Kidney glomerular epithelial cell (primary cell): ENCODE measurements at places on chromosomes 6 and 20.

DNA sequence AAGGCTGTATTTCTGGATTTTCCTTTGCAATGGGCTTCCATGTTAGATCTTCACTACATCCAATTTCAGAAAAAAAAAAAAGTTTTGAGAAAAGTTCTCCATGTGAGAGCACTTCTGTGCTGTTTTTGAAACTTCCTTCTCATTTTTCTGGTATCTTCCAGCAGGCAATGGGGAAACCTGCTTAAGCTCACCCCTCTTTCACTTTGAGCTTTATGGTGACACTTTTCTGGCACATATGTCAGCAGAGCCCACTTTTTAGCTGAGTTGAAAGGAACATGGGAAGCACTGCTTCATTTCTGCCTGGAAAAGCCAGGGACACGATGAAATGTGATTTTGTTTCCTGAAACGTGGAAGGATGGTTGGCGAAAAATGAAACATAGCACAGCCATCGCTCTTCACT is 293.7 kb downstream of the PLCB1 start:
- no peak for DNase-seq

DNA sequence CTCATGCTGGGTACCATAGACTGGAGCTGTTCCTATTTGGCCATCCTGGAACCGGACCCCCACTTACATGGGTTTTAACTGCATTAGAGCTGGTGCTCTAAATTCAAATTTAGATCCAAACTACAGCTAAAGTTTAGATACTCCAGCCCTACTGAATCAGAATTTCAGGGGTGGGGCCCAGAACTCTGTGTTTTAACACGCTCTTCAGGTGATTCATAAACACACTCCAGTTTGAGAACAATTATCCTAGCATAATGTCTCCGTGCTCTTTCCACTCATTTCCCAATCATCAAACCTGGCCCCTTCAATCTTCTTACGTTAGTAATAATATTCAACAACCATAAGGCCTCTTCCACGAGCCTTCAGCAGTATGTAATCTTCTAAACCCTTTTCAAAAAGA is 15.3 kb downstream of the TRPC4AP start:
- no peak for DNase-seq

GRCh38 chr6:80689716-80690395 is 583.4 kb downstream of the BCKDHB start:
- no peak for DNase-seq

- DNase-seq: no peak
These were observed 359.2 kb downstream of the CDKAL1 start for GRCh38 chr6:20893412-20893811.

GRCh38 chr6:43511824-43512415 is 1.8 kb upstream of the LRRC73 start:
- DNase-seq: no peak

DNA sequence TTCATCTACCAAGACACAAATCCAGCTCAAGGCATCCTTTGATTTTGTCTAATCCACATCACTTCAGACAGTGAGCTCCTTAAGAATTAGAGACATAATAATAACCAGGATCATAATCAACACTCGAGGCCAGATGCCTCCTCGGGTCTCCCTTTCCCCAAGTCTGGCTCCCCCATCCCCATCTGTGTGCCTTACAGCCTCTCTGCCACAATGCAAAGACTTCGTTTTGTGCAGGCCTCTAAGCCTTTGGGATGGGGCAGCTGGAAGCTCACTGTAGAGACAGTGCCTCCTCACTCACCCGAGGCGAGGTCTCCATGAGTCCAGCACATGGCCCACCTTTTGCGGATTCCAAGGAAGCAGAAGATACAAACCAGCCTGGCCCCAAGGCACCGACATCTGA is 30.3 kb downstream of the LRFN2 start:
- no peak for DNase-seq

DNA sequence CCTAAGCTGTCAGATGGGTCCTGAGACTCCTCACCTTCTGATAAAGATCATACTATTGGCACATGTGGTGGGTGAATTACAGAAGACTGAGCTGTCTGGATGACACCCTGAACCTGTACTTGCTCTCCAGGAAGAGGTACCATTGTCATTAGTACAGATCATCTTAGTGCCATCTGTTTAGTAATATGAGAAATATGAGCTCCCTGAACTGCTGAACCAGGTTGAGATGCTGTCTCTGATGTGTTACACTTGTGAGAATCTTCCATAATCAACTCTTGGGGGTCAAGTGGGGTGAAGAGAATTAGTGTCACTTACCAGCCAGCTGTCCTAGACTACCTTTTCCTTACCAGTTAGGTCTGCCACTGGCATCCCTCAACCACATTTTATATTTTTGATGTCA is 531.0 kb downstream of the EPHA7 start:
- no peak for DNase-seq

DNA sequence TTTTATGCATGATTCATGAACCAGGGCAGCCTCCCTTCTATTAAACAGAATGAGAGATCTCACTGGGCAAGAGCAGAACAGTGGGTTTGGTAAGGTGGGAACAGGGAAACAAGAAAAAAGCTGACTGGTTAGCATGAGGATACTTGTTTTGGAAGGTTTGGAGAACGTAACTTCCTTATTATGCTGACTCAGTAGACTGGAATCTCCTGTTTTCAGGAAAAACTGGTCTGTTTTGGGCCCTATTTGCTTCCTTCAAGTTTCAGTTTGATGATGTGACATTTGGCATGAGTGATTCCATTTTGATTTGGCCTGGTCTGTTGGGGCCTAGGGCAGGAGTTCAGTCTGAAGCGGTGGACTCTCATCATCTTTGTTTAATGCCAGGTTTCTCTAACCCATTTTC is 172.0 kb downstream of the MYLK4 start:
- no peak for DNase-seq

- DNase-seq: no peak
These were observed 2.3 kb upstream of the TRAM2 start for GRCh38 chr6:52579006-52579660.

- DNase-seq: peak; percentile 26
These were observed 14.0 kb downstream of the DCBLD1 start for GRCh38 chr6:117496383-117496990.

DNA sequence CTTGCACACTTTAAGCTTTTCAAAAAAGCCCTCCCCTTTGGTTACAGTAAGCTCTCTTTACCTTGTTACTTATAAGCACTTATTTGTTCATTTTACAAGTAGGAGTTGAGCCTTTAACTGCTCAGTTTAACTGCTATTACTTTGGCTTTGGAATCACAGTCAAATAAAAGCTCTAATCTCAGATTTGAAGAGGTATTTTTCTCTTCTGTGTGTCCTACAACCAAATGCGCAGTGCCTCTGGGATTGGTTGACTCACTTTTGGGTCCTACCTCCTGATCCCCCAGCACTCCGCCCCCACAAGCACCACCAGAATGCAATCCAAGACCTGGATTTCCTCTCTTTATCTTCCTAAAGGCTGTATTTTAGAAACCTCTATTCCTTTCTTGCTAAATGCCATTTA is 2.5 kb downstream of the NCOA7 start:
- DNase-seq: no peak

- no peak for DNase-seq
These were observed 22.1 kb upstream of the POM121L2 start for GRCh38 chr6:27334141-27334540.

DNA sequence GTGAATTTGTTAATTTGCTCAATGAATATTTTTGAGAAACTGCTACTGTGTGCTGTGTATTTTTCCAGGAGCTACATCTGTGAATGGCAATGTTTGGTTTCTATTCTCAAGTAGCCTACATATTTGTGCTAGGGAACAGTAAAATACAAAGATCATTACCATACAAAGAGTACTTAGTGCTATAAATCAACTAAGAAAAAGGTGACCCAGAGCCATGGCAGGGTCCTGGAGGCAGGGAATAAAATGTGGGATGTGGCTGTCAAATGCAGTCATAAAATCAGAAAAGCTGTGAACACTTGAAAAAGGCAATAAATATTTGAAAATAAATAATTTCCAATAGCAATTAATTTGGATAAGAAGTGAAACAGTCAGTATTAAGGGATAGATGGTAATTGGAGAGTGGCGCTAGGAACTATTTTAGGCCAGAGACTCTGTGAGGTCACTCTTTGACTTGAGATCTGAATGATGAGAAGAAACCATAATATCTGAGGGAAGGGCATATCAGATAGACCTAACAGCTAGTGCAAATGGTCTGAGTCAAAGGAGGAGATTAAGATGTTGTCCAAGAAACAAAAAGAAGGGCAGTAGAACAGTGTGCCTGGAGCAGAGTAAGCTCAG is 98.8 kb downstream of the MANEA start:
- DNase-seq: no peak

DNA sequence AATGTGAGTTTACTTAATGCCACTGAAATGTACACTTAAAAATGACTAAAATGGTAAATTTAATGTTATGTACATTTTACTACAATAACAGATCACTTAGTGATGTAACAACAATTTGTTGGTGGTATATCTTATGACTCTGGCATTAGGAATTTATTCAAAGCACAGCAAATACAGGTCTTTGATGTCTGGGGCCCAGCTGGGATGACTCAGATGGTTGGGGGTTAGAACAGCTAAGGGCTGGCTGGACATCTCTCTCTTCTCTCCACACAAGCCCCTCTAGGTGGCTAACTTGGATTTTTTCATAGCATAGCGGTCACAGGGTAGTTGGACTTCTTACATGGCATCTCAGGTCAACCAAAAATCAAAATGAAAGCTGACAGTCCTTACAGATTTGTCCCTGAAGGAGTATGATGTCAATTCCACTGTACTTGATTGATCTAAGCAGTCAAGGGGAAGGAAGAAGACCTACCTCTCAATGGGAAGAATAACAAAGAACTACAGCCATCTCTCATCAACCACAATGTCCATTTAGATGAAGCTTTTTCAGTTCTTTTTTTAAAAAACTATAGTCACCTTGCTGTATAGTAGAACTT is 37.5 kb upstream of the LCA5 start:
- peak; percentile 28 for DNase-seq

GRCh38 chr20:48820649-48820973 is 7.2 kb downstream of the PREX1 start:
- DNase-seq: no peak

DNA sequence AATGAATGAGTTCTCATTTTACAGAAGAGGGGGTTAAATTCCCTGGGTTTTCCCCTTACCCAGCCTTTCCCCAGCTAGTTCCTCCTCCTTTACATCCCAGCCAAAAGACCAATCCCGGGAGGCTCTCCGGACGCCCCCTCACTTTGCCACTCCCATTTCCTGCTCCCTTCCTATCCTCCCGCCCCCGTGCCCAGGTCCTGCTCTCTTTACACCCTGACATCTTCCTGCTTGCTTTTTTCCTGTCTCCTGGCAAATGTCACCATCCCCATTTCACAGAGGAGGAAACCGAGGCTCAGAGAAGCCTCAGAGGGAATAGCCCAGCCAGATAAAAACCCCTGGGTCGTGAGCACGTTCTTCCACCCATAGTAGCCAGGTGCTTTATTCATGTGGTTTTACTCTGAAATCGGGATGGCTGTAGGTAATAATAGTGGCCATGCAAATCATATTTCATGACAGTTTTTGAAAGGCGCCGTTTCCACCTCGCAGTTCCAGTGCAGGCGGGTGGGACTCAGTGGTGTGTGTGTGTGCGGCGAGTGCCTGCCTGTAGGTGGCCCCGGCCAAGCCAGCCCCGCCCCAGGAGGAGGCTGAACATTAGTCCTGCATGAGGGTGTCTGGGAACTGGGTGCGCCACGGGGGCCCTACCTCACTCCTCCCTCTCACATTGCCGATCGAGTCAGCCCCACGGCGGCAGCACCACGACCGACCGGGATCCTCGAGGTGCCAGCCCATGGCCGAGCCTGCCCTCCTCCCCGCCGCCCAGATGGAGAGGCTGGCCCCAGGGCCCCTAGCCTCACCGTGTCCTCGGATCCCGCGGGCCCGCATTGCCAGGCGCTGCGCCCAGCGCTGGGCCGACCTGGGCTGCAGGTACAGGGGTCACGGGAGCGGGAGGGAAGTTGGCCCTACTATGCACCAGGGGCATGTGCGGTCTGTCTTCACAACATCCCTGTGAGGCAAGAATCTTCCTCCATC is at the start of gene ARHGAP40:
TSS of gene ARHGAP40 (plus strand) at position 594 of the 969 bp plus-strand sequence.
- peak; percentile 11 for DNase-seq

GRCh38 chr6:120274547-120274946 is 925.0 kb upstream of the MAN1A1 start:
- DNase-seq: no peak

- no peak for DNase-seq
These were observed 29.9 kb downstream of the COL20A1 start for GRCh38 chr20:63322933-63323273.

DNA sequence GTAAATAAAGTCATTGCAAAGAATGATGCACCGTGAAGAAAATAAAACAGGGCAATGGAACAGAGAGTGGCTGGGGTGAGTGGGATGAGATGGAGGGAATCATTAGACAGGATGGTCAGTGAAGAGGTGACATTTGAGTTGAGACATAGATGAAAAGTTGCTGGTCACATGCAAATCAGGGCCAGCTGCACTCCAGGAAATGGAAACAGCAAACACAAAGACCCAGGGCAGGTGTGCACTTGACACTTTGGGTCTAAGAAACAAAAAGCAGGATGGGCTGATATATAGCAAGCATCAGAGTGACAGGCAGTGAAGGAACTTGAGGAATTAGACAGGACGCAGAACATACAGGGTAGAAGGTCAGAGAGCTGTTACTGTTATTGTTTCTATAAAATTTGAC is 171.5 kb upstream of the RIPOR2 start:
- no peak for DNase-seq

DNA sequence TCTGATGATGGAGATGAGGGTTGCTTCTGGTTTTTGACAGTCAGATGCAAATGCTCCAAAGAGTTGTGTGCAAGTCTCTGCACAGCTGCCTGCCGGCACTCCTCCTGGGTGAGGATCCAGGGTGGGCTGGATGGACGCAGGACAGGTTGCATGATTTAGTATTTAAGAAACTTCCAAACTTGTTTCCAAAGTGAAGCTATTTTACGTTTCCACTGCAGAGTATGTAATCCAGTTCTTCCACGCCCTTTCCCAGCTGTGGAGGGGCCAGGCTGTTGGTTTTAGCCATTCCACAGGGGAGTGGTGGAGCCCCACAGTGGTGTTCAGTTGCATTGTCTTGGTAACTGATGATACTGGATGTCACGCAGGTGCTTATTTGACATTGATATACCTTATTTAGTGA is 157.3 kb downstream of the THBS2 start:
- no peak for DNase-seq

DNA sequence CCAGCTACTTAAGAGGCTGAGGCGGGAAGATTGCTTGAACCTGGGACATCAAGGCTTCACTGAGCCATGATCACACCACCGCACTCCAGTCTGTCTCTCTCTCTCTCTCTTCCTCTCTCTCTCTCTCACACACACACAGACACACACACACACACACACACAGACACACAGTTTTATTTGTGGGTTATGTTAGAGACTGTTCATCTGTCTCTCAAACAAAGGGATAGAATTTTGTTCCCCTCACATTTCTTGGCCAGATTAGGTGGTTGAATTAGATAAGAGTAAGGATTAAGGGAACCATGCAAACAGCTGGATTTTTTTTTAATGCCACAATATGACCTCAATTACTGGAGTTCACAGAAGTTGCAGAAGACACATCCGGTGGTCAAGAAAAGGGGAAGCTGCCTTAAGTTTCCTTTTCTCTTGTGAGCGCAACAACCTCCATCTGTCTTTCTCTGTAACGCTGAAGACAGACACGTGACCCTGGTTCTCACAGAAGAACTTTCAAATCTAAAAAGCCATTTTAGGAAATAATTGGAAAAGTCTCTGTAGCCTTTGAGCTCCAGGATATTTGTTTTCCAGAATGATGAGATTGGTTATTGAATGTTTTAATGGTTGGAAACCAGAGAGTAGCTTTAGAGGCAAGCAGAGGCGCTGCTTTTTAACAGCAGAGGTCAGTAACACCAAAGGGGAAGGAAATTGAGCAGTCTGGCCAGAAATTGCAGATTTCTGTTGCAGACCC is 32.9 kb upstream of the LGSN start:
- peak; percentile 70 for DNase-seq
